ENCODE measurements at places on chromosomes 7 and 10. TPM values are rescaled to one million over a fixed set of nuclear protein-coding genes. Genes with fewer than 3 reads are reported as not detected.

DNA sequence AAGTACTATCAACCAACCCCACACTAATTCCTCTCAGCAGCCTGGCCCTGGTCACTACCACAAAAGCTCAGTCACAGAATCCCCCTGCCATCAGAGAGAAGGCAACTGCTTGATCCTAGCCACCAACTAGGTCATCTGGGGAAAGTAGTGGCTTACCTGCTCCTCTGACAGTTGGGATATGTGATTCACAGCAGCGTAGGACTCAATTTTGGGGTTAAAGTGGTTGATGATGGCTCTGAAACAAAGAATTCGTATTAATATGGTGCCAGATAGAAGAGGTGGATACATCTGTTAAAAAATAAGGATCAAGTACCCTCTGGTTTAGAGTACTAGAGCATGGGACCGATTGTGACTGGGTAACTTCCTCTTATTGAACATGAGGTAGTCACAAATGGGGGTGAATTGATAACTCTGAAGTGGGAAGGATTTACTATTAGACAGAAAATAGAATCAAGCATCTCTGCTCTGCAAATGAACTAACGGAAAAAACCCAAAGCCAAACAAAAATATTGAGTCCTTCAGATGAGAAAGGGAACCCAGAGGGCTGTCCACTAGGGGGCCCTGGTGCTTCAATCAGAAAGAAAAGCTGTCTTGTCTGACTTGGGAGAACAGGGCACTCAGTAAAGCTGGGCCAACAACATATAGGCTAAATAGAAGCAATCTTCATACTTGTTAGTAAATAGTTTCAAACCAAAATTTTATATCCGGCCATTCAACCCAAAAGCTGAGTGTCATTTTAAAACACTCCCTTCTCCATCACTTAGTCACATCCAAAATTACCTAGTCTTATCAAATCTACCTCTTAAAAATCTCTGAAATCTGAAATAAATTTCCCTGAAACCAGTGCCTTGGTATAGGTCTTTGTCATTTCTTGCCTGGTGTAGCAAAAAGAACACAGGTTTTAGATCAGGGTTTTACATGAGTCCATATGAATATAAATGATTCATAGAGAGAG, 45.9 kb upstream of the KCNIP2 start:
- DNase-seq: peak; percentile 35
- H3K27ac ChIP-seq: no peak overlapping the region
- no peak overlapping the region for H3K4me3 ChIP-seq
- H3K4me1 ChIP-seq: no peaks in the 10 kb centered on the region

DNA sequence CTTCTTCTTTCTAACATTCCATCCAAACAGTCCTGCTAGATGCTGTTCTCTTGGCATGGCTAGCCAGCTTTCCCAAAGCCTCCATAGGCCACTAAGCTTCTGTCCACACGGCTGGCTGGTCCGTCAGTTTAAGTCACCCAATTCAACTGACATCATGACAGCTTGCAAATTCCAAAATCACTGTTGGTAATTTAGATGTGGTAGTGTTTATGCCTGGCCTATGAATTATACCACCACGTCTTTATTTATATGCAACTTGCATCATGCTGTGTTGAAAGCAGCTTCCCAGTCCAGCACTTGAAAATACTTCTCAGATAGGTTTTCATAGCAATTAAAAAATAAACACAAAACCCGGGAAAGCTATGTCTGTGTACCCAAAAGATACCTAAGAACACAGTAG, 2.2 kb upstream of the VIM start:
- H3K27me3 ChIP-seq: peaks cover 35% of the 10 kb centered on the region
- no peak overlapping the region for H3K27ac ChIP-seq
- H3K36me3 ChIP-seq: no peaks in the 10 kb centered on the region

DNA sequence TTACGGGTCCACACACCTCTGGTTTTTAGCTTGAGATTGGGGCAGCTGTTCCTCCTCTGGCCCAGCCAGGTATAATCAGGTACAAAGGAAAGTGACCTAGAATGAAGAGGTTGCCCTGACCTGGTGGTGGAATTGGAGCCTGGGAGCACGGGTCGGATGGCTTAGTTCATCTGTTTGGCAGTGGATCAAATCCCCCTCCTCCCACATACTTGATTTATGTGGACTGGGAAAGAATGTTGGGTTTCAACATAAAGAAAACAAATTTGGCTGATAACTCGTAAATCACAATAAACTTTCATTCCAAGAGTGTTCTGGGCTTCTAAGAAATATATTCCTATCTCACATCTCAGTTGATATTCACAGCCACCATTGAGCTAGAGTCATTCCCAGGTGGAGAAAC, 186.8 kb downstream of the CUX1 start:
- no peak for DNase-seq
- no peak overlapping the region for H3K4me3 ChIP-seq
- H3K27me3 ChIP-seq: no peaks in the 10 kb centered on the region
- peak overlapping the region; percentile 83 for H3K27ac ChIP-seq

GRCh38 chr7:31563951-31564350, 50.1 kb downstream of the ITPRID1 start:
- H3K27me3 ChIP-seq: peaks cover 41% of the 10 kb centered on the region
- DNase-seq: no peak
- no peaks in the 10 kb centered on the region for H3K4me1 ChIP-seq

DNA sequence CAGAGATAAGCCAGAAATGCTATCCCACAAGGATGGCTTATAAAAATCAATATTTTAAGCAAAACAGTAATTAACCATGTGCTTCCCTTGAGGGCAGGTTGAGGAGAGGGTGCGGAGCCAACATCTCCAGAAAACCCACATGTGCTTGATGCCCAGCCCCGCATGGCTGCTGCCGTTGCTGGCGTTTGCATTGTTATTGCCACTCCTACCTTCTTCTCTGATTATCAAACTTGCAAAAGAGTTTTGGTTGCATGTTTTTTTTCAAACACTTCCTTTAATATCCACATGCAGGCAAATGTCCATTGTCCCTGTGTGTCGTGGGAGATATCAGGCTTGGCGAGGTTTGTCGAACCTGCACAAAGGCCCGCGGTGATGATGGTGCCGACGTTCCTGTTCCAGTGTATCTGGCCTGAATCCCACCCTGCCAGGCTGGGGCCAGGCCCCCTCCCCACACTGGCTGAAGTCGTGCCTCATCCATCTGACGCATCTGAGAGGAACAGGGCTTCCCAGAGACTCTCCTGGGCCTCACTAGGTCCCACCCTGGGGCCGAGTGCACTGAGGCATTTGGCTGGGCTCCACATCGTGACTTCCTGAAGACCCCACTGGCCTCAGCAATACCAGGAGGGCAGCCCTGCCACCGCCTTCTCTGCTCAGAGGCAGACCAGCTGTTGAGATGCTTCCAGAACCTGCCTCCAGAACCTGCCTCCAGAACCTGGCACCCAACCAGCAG, 40.9 kb downstream of the TCERG1L start:
- no peak overlapping the region for H3K4me3 ChIP-seq
- DNase-seq: peak; percentile 34
- peaks cover 11% of the 10 kb centered on the region for H3K27me3 ChIP-seq

- no peak overlapping the region for H3K27ac ChIP-seq
- H3K36me3 ChIP-seq: peaks cover 7% of the 10 kb centered on the region
- DNase-seq: no peak
- no peak overlapping the region for H3K4me3 ChIP-seq
- H3K4me1 ChIP-seq: peaks cover 9% of the 10 kb centered on the region
- H3K27me3 ChIP-seq: no peaks in the 10 kb centered on the region
Observed at GRCh38 chr7:16590424-16590823, 55.1 kb downstream of the ANKMY2 start.

DNA sequence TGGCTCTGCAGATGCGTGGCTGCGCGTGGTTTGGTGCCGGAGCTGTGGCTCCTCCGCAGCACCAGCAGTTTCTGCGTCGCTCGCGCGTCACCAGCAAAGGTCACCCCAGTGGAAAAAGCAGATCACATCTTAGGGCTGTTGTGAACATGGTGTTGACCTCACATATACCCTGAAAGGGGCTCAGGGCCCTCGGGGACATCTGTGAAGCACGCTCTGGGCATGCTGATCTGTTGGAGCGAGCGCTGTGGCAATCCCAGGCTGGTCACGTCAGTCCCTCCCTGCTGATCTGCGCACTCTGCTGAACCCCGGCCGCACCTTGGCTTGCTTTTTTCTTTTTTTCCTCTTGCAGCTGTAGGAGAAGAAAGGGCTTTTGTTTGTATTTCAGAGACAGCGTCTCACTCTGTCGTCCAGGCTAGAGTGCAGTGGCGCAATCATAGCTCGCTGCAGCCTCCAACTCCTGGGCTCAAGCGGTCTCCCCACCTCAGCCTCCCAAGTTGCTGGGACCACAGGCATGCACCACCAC, 33.3 kb upstream of the AP5Z1 start:
- H3K27ac ChIP-seq: peak overlapping the region; percentile 57
- peaks cover 26% of the 10 kb centered on the region for H3K36me3 ChIP-seq
- no peak for DNase-seq

GRCh38 chr10:23694446-23694920, 255.6 kb downstream of the OTUD1 start:
- no peaks in the 10 kb centered on the region for H3K36me3 ChIP-seq
- H3K4me1 ChIP-seq: peaks cover 29% of the 10 kb centered on the region
- peaks cover 96% of the 10 kb centered on the region for H3K27me3 ChIP-seq
- H3K27ac ChIP-seq: peak overlapping the region; percentile 47

GRCh38 chr10:112848868-112849430, 101.1 kb upstream of the TCF7L2 start:
- no peaks in the 10 kb centered on the region for H3K27me3 ChIP-seq
- no peak overlapping the region for H3K4me3 ChIP-seq
- H3K27ac ChIP-seq: no peak overlapping the region
- peaks cover 2% of the 10 kb centered on the region for H3K4me1 ChIP-seq

- no peaks in the 10 kb centered on the region for H3K27me3 ChIP-seq
- H3K27ac ChIP-seq: no peak overlapping the region
- no peaks in the 10 kb centered on the region for H3K4me1 ChIP-seq
- no peak for DNase-seq
Observed at GRCh38 chr10:13496164-13496563, 32.6 kb downstream of the BEND7 start.

GRCh38 chr10:84328418-84329195, at the start of gene CCSER2:
Gene CCSER2 (plus strand): TSS chr10:84328589. CDS start chr10:84371053, 42,464 bp downstream.
- peaks cover 29% of the 10 kb centered on the region for H3K4me1 ChIP-seq
- H3K4me3 ChIP-seq: peak within 1 kb of the TSS; percentile 87
- no peaks in the 10 kb centered on the region for H3K27me3 ChIP-seq

GRCh38 chr7:83934118-83934734, 260.4 kb downstream of the SEMA3A start:
- no peak overlapping the region for H3K27ac ChIP-seq
- no peak for DNase-seq
- peaks cover 3% of the 10 kb centered on the region for H3K4me1 ChIP-seq

DNA sequence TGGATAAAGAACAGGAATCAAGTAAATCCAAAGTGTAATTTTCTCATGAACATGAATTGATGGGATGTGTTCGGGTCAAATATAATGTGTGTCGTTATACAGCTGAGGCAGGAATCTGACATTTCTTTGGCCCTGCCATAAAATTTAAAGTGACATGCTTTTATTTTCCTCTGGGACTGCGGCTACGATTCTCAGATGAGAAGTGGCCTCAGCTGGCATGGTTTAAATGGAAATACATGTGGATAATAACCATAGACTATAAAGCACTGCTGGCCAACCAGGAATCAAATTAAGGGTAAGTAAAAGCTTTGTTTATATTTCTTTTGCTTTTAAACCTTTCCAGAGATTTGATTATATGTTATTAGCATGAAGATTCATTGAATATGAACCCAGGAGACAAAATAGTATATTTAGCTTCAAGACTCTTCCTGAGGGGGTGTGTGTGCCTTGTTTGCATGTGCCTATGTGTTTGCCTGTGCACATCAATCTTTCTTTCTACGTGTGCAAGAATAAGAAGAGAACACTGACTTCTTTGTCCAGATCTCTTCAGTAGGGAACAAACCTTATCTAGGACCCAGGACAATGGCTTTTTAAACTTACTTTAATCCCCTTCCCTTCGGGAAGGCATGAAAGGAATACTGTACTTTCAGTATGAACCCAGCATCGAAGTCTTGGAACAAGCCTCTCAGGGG, 629.0 kb upstream of the PFKP start:
- no peak overlapping the region for H3K4me3 ChIP-seq
- H3K36me3 ChIP-seq: no peaks in the 10 kb centered on the region
- H3K27me3 ChIP-seq: peaks cover 4% of the 10 kb centered on the region
- no peaks in the 10 kb centered on the region for H3K4me1 ChIP-seq
- H3K27ac ChIP-seq: no peak overlapping the region
- no peak for DNase-seq

DNA sequence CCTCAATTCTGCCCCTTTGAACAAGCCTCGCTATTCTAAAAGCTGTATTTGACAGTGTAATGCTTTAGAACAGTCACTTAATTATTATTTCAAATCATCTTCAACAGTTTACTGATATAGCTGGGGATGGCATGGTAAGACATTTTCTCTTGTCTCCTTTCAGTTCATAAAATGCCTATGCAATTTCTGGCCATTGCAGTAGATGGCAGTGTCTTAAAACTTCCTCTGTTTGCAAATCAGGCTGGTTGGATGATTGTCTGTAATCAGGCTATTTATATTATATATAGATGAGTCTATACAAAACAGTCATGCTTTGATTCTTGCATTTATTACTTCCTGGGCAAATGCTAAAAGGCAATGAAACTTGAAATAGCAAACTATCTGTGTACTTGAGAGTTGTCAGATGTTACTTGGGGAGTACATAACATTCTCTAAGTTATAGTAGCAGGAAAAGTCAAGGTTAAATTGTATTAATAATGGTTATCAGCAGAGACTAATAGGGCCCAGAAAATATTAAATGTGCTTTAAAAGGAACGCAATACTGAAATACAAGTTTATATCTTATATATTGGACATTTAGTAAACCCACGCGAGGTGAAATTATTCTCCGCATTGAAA, 55.5 kb upstream of the LHFPL3 start:
- H3K36me3 ChIP-seq: no peaks in the 10 kb centered on the region
- H3K4me1 ChIP-seq: no peaks in the 10 kb centered on the region
- H3K4me3 ChIP-seq: no peak overlapping the region
- H3K27ac ChIP-seq: no peak overlapping the region

Gene NXPH1
- total RNA-seq: not detected

Gene PRLHR
- total RNA-seq: not detected

Gene IQUB
- 0.93 TPM for total RNA-seq

Gene KIAA1549
- total RNA-seq: 34.8 TPM

Gene GPR158
- 7.3 TPM for total RNA-seq

Gene MSMB
- total RNA-seq: not detected

Gene SFTPD
- total RNA-seq: 2.2 TPM
